Activated CD4-positive, alpha-beta T cell treated with anti-CD3 and anti-CD28 coated beads, Interleukin-2, amount 10 ng/mL, durations not matched to agents 24 days and 14 days (primary cell): ENCODE measurements at places on chromosomes 13 and 19. TPM values are rescaled to one million over a fixed set of nuclear protein-coding genes. Genes with fewer than 3 reads are reported as not detected.

Gene ATP4B
- not detected in 2 replicates for total RNA-seq

Gene ATP4A
- total RNA-seq, result not detected in 2 replicates

Gene DOCK9
- total RNA-seq, result 42.2 and 43.5 TPM in 2 replicates

GRCh38 chr19:50823389-50824042 lies at the start of gene KLK1:
KLK1 (minus strand) TSS chr19:50823787; CDS start chr19:50823748, 39 bp downstream.
- H3K4me3 ChIP-seq, result no peak within 1 kb of the TSS
- H3K27me3 ChIP-seq, result peaks cover 40% of the 10 kb centered on the region
- H3K27ac ChIP-seq, result no peak within 1 kb of the TSS
- no peaks in the 10 kb centered on the region for H3K36me3 ChIP-seq
- H3K4me1 ChIP-seq, result peaks cover 21% of the 10 kb centered on the region

GRCh38 chr19:39175564-39175963 lies 21.2 kb upstream of the NCCRP1 start:
- no peak for DNase-seq
- no peaks in the 10 kb centered on the region for H3K27me3 ChIP-seq
- H3K36me3 ChIP-seq, result peaks cover 6% of the 10 kb centered on the region
- no peaks in the 10 kb centered on the region for H3K4me1 ChIP-seq
- H3K4me3 ChIP-seq, result no peak overlapping the region

DNA sequence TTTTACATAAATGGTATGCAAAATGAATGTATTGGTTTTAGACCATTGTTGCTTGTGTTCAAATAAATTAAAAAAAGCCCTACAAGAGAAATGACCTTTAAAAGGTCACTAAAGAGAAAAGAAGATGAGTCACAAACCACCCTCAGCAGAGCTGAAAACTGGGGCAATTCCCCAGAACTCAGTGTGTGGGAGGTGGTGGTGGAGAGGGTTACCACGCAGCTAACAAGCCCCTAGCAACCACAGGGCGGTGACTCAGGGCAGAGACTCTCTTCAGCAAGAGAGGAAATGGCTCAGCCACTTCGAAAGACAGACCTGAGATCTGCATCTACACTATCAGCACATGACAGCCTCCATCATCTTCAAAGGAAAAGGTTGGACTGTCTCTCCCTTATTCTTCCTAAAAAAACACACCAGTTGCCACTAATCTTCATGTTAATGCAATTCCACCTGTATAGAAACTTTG lies 29.4 kb upstream of the NDFIP2 start:
- peak overlapping the region; percentile 86 for H3K4me3 ChIP-seq
- H3K36me3 ChIP-seq, result peaks cover 24% of the 10 kb centered on the region
- H3K27ac ChIP-seq, result peak overlapping the region; percentile 99

Gene RCBTB1
- 14.8 and 16.2 TPM in 2 replicates for total RNA-seq

GRCh38 chr13:113292021-113292862 lies 4.8 kb upstream of the LAMP1 start:
- no peak overlapping the region for H3K27ac ChIP-seq
- peak; percentile 66 for DNase-seq
- H3K27me3 ChIP-seq, result peaks cover 48% of the 10 kb centered on the region
- H3K4me1 ChIP-seq, result peaks cover 16% of the 10 kb centered on the region

- no peak overlapping the region for H3K4me3 ChIP-seq
- H3K27me3 ChIP-seq, result no peaks in the 10 kb centered on the region
- H3K4me1 ChIP-seq, result peaks cover 6% of the 10 kb centered on the region
- no peak overlapping the region for H3K27ac ChIP-seq
- peaks cover 3% of the 10 kb centered on the region for H3K36me3 ChIP-seq
These were observed 9.7 kb downstream of the INAFM1 start for GRCh38 chr19:47284324-47284899.

- H3K27ac ChIP-seq, result no peak overlapping the region
- no peaks in the 10 kb centered on the region for H3K36me3 ChIP-seq
- DNase-seq, result no peak
- H3K4me3 ChIP-seq, result no peak overlapping the region
These were observed 43.5 kb downstream of the FREM2 start for GRCh38 chr13:38730332-38730731.

DNA sequence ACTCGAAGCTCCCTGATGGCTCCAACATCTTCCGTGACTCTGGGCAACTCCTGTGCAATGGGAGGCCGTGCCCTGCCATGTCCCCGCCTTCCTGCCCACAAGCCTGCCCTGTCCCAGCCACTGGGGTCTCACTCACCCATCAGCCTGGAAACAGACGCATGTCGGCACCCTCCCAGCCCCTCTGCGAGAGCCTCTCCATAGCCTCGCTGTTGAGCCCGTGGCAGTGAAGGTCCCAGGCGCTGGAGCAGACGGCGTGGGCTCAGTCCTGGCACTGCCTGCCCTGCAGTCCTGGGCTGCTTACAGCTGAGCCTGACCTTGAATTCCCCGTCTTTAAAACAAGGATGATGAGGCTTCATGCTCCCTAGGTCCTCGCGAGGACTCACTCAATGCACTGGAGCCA lies 37.0 kb downstream of the MCF2L start:
- H3K36me3 ChIP-seq, result no peaks in the 10 kb centered on the region
- no peaks in the 10 kb centered on the region for H3K27me3 ChIP-seq
- H3K27ac ChIP-seq, result no peak overlapping the region
- peaks cover 3% of the 10 kb centered on the region for H3K4me1 ChIP-seq
- DNase-seq, result no peak

Gene ZNF99
- total RNA-seq, result not detected in 2 replicates

DNA sequence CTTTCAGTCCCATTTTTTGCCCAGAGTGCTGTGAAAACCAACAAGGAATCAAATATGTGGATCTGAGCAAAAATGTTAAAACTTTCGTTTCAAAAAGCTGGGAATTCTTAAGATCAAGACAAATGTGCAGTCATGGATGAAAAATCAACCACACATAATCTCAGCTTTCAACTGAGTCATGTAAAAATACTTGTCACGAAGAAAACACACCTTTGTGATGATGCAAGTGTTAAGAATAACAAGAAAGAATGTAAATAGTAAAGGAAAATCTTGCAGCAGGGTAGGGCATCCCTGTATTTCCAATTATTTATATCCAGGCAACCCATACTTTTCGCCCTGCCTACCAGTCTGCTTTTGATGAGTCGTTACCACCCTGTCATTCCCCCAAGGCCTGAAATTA lies 27.4 kb upstream of the DCLK1 start:
- no peak overlapping the region for H3K4me3 ChIP-seq
- H3K36me3 ChIP-seq, result no peaks in the 10 kb centered on the region
- no peaks in the 10 kb centered on the region for H3K4me1 ChIP-seq
- peaks cover 10% of the 10 kb centered on the region for H3K27me3 ChIP-seq

Gene CCDC106
- total RNA-seq, result 8.0 and 9.0 TPM in 2 replicates

GRCh38 chr13:47170971-47171370 lies 274.1 kb upstream of the HTR2A start:
- H3K27me3 ChIP-seq, result no peaks in the 10 kb centered on the region
- no peak for DNase-seq
- H3K27ac ChIP-seq, result no peak overlapping the region

Gene DHDH
- 0.35 TPM in 1 of 2 replicates, not detected in the other for total RNA-seq

DNA sequence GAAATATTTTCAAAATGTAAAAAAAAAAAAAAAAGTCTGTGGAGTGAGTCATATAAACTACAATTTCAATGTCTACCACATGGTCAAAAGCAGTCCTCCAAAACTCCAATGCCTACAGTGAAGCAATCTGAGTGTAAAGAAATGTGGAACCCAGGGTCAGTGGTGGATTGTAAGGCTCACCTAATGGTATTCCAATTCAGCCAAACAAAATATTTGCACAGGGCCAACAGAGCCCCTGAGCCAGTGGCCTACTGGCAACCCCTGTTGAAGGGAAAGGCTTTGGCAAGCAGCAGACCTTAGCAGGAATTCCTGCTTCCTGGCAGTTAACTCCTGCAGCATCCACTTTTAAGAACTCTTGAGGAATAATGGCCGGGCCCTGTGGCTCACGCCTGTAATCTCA lies 3.4 kb downstream of the DNMT1 start:
- H3K36me3 ChIP-seq, result peaks cover 39% of the 10 kb centered on the region
- no peaks in the 10 kb centered on the region for H3K27me3 ChIP-seq
- no peak overlapping the region for H3K4me3 ChIP-seq
- no peak overlapping the region for H3K27ac ChIP-seq

- H3K36me3 ChIP-seq, result peaks cover 22% of the 10 kb centered on the region
- H3K27ac ChIP-seq, result no peak overlapping the region
- H3K27me3 ChIP-seq, result no peaks in the 10 kb centered on the region
- H3K4me1 ChIP-seq, result peaks cover 7% of the 10 kb centered on the region
These were observed 12.7 kb downstream of the DOT1L start for GRCh38 chr19:2176337-2176994.

GRCh38 chr13:91722267-91722884 lies 324.0 kb downstream of the GPC5 start:
- no peak for DNase-seq
- H3K4me1 ChIP-seq, result no peaks in the 10 kb centered on the region
- H3K27ac ChIP-seq, result no peak overlapping the region
- H3K4me3 ChIP-seq, result no peak overlapping the region
- H3K27me3 ChIP-seq, result no peaks in the 10 kb centered on the region
- H3K36me3 ChIP-seq, result no peaks in the 10 kb centered on the region

Gene RASIP1
- 0.71 and 0.82 TPM in 2 replicates for total RNA-seq

DNA sequence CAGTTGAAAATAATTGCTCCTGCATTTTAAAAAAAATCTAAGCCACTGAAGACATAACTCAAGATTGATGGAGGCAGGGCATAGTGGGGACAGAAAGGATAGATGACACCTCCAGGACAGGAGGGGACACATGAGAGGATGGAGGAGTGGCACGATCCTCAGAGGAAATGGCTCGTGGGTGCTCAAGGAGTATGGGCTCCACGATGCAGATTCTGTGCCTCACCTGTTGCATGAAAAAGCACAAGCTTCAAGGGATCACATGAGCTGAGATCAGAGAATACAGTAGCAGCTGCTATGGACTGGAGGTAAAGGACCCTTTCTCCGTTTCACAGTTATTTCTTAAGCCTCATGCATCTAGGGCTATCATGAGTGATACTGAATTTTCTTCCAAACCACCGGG lies 69.7 kb upstream of the KL start:
- no peak overlapping the region for H3K4me3 ChIP-seq
- peaks cover 7% of the 10 kb centered on the region for H3K4me1 ChIP-seq
- no peak for DNase-seq

GRCh38 chr13:83905641-83906040 lies 23.4 kb upstream of the SLITRK1 start:
- no peaks in the 10 kb centered on the region for H3K27me3 ChIP-seq
- H3K4me1 ChIP-seq, result no peaks in the 10 kb centered on the region
- no peak for DNase-seq
- no peak overlapping the region for H3K27ac ChIP-seq
- no peaks in the 10 kb centered on the region for H3K36me3 ChIP-seq

Gene ZNF724
- total RNA-seq, result 15.5 and 16.1 TPM in 2 replicates
